ENCODE measurements at places on chromosomes 3 and 15.

GRCh38 chr3:37163262-37164015 is 10.9 kb downstream of the LRRFIP2 start:
- H3K27me3 ChIP-seq: no peaks in the 10 kb centered on the region
- H3K27ac ChIP-seq: peak overlapping the region; percentile 64
- peaks cover 14% of the 10 kb centered on the region for H3K4me1 ChIP-seq
- peaks cover 9% of the 10 kb centered on the region for H3K36me3 ChIP-seq

DNA sequence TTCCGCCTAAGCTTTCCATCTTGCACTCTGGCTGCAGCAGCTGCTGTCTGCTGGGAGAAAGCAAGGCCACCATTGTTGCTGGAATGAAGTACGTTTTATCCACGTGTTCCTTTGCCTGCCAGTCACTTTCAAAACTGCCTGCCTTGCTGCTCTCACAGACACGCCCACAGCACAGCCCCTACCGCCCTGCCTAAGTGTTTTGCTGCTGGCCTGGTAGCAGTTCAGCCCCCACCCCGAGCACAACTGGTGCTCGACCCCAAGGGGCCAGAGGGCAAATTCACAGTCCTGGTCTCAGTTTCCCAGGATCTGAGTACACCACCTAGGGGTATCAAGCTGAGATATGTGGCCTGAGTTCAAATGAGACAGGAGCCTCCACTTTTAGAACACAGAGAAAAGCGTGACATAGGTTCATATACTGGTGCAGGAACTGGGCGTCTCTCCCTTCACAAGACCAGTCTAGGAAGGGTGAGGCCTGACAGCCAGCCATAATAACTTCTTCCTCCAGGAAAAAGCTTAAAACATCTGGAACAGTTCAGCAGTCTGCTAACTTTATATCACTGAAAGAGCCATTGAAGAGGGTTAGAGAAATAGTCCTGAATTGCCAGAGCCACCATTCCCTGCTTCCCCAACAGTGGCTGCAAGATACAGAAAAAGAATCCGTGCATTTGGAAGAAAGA is 1012.3 kb downstream of the ZPLD1 start:
- no peak overlapping the region for H3K4me3 ChIP-seq
- H3K4me1 ChIP-seq: no peaks in the 10 kb centered on the region
- no peaks in the 10 kb centered on the region for H3K27me3 ChIP-seq
- H3K27ac ChIP-seq: no peak overlapping the region
- no peaks in the 10 kb centered on the region for H3K36me3 ChIP-seq
- no peak for DNase-seq

DNA sequence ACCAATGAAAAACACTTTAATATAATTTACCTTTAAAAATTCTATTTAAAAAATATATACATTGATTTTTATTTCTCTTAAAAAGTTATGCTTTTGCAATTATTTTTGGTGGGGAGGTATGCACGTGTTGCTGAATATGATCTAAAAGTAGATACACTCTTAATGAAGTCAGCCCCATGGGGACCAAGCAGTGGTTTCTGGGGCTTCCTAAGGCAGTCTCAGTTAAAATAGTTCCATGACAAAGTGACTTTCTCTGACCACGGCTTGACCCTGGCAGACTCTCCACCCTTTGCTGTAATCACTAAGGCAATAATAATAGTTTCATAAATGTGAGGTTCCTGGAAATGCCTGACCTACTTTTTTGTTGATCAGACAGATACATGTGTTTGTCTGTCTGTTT is 50.4 kb downstream of the CCR4 start:
- H3K27ac ChIP-seq: no peak overlapping the region
- H3K4me3 ChIP-seq: no peak overlapping the region
- H3K36me3 ChIP-seq: peaks cover 36% of the 10 kb centered on the region
- no peaks in the 10 kb centered on the region for H3K27me3 ChIP-seq

DNA sequence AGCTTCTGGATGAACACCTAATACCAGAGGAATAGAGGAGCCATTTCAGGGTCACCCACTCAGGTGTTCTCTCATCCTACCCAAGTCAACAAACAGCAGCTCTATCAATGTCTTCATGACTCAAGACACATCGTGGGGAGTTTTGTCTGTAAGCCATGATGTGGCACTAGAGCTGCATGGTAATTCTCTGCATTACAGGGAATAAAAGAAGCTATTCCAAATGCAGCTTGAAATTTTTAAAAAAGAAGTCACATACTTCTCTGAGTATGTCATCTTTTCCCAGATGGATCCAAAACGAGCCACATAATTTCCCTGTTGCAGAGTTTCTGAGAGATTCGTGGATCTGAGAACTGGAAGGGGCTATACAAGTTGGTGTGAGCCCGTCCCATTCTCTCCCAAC is 6.1 kb upstream of the THSD4 start:
- no peaks in the 10 kb centered on the region for H3K36me3 ChIP-seq
- DNase-seq: no peak
- H3K4me1 ChIP-seq: no peaks in the 10 kb centered on the region
- H3K27me3 ChIP-seq: peaks cover 5% of the 10 kb centered on the region

GRCh38 chr3:34856081-34856947 is 783.0 kb upstream of the ARPP21 start:
- H3K36me3 ChIP-seq: no peaks in the 10 kb centered on the region
- DNase-seq: no peak
- no peaks in the 10 kb centered on the region for H3K4me1 ChIP-seq
- H3K27me3 ChIP-seq: no peaks in the 10 kb centered on the region

- H3K27me3 ChIP-seq: peaks cover 8% of the 10 kb centered on the region
- no peak for DNase-seq
- no peak overlapping the region for H3K27ac ChIP-seq
- H3K4me3 ChIP-seq: no peak overlapping the region
Observed at GRCh38 chr3:98775459-98776139, 12.5 kb downstream of the ST3GAL6 start.

- H3K4me3 ChIP-seq: no peak overlapping the region
- no peaks in the 10 kb centered on the region for H3K4me1 ChIP-seq
- no peak for DNase-seq
- H3K36me3 ChIP-seq: no peaks in the 10 kb centered on the region
Observed at GRCh38 chr3:53570709-53571108, 76.3 kb downstream of the CACNA1D start.

DNA sequence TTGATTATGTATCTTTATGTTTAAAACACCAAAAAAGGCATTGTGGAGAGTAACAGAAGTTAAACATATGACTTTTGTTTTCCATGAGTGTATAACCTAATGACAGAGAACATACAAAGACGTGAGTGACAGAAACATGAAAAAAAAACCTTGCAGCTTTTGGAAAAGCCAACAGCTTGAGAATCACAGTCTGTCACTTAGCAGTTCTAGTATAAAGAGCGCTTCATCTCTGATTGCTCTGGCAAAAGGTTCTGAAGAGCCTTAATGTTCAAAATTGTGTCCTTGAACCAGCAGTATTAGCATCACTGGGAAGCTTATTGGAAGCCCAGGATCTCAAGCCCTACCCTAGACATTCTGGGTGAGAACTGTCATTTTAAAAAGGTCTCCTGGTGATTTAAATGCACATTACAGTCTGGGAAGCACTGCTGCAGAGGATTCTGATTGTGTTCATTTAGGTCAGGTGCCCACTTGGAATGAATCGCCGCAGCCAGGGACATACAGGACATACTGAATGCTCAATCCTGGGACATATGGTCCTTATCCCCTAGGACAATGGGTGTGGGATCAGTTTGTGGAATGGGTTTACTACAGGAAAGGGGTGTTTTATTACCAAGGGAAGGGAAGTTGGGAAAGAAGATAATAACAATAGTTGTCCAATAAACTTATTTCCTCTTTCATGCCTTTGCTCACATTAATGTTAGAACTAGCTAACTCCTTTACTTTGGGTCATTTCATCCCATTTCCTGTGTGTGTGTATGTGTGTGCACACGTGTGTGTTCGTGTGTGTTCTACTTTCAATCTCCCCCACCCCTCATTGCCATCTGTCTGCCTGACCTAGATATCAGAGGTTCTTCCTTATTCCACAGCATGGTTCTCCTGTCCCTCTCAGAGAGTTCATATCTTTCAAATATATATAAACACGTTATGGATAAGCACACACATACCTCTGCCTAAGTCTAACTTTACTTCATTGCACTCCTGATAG is 55.0 kb downstream of the LRRC49 start:
- H3K27ac ChIP-seq: no peak overlapping the region
- no peak overlapping the region for H3K4me3 ChIP-seq
- DNase-seq: no peak
- no peaks in the 10 kb centered on the region for H3K4me1 ChIP-seq
- H3K27me3 ChIP-seq: peaks cover 3% of the 10 kb centered on the region

DNA sequence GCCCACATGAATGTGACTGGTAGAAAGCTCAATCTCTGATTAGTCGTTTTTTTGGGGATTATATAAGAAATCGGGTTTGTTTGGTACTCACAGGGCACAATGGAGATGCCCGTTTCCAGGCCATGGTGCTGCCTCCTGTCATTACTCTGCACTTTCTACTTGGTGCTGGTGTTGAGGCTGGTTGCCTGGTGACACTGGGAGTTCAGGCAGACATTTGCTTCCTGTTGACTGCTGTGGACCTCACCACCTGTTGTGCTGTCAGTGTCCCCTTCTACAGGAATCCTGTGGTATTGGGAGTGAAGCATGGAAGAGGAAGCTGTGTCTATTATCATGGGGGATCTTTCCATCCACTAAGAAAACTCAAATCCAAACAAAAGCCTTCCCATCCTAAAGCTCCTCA is 227.2 kb upstream of the TBL1XR1 start:
- H3K27ac ChIP-seq: no peak overlapping the region
- peaks cover 1% of the 10 kb centered on the region for H3K27me3 ChIP-seq
- DNase-seq: no peak

- H3K4me1 ChIP-seq: no peaks in the 10 kb centered on the region
- no peak overlapping the region for H3K4me3 ChIP-seq
- H3K27me3 ChIP-seq: no peaks in the 10 kb centered on the region
Observed at GRCh38 chr3:1902416-1902815, 196.2 kb upstream of the CNTN4 start.

DNA sequence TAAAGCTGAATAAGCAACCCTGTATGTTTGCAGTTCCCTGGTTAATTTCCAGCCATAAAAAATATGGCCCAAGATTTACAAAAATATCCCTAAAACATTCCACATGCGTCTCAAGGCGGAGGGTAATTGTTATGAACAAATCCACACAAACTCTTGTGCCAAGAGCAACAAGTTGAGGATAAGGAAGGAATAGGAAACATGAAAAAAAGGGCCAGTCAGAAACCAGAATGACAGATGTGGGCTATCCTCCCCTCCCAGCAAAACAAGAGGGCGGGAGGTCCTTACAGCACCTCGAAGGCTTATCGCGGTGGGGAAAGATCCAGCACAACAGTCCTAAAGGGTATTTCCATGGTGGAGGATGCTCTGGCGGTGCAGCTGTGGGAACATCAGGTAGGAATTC is 155.6 kb upstream of the HES1 start:
- H3K27me3 ChIP-seq: peaks cover 2% of the 10 kb centered on the region
- no peak for DNase-seq
- no peaks in the 10 kb centered on the region for H3K36me3 ChIP-seq
- no peak overlapping the region for H3K4me3 ChIP-seq
- no peak overlapping the region for H3K27ac ChIP-seq

- DNase-seq: no peak
- H3K27me3 ChIP-seq: peaks cover 1% of the 10 kb centered on the region
- no peaks in the 10 kb centered on the region for H3K4me1 ChIP-seq
- no peaks in the 10 kb centered on the region for H3K36me3 ChIP-seq
Observed at GRCh38 chr3:155088706-155089345, 8.7 kb downstream of the MME start.

- no peak overlapping the region for H3K4me3 ChIP-seq
- peaks cover 25% of the 10 kb centered on the region for H3K4me1 ChIP-seq
- DNase-seq: no peak
- H3K27me3 ChIP-seq: no peaks in the 10 kb centered on the region
Observed at GRCh38 chr15:60546744-60547143, 67.8 kb upstream of the ICE2 start.

GRCh38 chr3:18501679-18502343 is 76.7 kb upstream of the SATB1 start:
- no peak overlapping the region for H3K27ac ChIP-seq
- H3K36me3 ChIP-seq: no peaks in the 10 kb centered on the region
- H3K4me1 ChIP-seq: peaks cover 16% of the 10 kb centered on the region
- DNase-seq: no peak
- H3K27me3 ChIP-seq: peaks cover 6% of the 10 kb centered on the region
- H3K4me3 ChIP-seq: no peak overlapping the region

DNA sequence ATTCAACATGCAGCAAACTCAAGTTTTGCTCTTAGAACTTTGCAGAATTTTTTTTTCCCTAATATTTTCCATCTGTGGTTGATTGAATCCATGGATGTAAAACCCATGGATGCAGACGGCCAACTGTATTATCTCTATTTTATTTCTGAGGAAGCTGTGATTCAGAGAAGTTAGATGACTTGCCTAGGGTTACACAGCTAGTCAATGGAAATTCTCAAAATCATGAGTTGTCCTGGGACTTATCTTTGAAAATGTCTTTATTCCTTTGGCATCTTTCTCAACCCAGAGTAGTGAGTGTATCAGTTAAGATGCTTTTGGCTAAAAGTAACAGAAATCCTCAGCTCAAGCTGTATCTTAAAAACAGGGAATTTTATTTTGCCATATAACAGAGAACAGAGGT is 107.9 kb upstream of the GALNT15 start:
- H3K4me1 ChIP-seq: no peaks in the 10 kb centered on the region
- H3K4me3 ChIP-seq: no peak overlapping the region
- no peak overlapping the region for H3K27ac ChIP-seq
- DNase-seq: no peak
- peaks cover 5% of the 10 kb centered on the region for H3K27me3 ChIP-seq

DNA sequence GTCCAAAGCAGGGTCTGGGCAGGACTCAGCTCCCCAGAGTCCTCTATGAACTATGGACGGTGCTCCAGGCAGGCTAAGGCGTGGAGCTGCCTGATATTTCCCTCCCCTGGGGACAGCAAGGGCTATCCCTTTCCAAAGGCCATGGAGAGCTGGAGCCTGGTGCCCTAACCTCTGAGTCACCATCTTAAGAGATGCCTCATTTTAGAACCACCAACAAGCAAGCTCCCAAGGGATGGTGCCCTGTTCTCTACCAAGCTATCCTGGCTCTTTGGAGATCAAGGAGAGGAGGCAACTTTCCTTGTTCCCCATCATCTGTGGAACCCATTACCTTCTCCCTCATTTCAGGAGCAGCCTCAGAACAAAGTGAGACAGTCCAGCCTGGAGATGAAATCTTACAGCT is 15.7 kb downstream of the STARD5 start:
- no peak overlapping the region for H3K27ac ChIP-seq
- no peak overlapping the region for H3K4me3 ChIP-seq
- H3K4me1 ChIP-seq: peaks cover 60% of the 10 kb centered on the region
- no peak for DNase-seq
- no peaks in the 10 kb centered on the region for H3K27me3 ChIP-seq
- H3K36me3 ChIP-seq: peaks cover 43% of the 10 kb centered on the region

Measured in memory B cell (primary cell).